ENCODE measurements at places on chromosomes 7 and 10. TPM values are rescaled to one million over a fixed set of nuclear protein-coding genes. Genes with fewer than 3 reads are reported as not detected.

- no peak overlapping the region for H3K27ac ChIP-seq
- no peaks in the 10 kb centered on the region for H3K36me3 ChIP-seq
- peaks cover 30% of the 10 kb centered on the region for H3K27me3 ChIP-seq
- no peak overlapping the region for H3K4me3 ChIP-seq
- no peak for DNase-seq
- H3K4me1 ChIP-seq = peaks cover 4% of the 10 kb centered on the region
These were observed 47.5 kb upstream of the ADGRA1 start for GRCh38 chr10:133040198-133040597.

GRCh38 chr10:74976565-74976964, 134.9 kb upstream of the SAMD8 start:
- H3K36me3 ChIP-seq = peaks cover 40% of the 10 kb centered on the region
- H3K4me1 ChIP-seq = peaks cover 44% of the 10 kb centered on the region
- DNase-seq = no peak
- H3K4me3 ChIP-seq = no peak overlapping the region
- H3K27ac ChIP-seq = no peak overlapping the region

DNA sequence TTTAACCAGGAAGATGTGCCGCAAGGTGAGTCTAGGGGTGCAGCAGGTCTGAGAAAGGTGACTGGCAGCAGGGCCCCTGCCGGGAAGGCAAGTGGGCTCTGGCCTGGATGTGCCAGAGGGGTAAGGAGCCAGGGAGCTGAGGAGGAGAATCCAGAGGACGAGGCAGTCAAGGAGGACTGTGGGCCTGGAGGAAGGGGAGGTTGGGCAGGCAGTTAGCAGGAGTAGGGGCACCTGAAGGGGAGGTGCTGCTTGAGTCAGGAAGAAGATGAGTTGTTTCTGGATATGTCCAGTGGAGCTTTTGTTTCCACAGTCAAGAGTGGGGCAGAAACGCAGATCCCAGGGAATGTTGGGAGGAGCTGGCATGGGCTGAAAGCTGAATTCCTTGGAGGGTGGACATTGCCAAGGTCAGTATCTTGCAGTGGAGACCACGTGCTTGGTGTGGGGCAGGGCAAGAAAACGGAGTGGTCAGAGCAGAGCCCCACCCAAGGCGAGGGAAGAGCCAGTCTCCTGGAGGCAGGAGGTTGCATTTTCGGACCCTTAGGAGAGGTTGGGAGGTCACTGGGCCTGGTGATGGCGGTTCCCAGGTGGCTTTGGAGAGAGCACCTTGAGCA, 34.0 kb downstream of the MINDY4 start:
- no peak overlapping the region for H3K4me3 ChIP-seq
- H3K36me3 ChIP-seq = peaks cover 22% of the 10 kb centered on the region
- no peaks in the 10 kb centered on the region for H3K27me3 ChIP-seq
- no peak overlapping the region for H3K27ac ChIP-seq
- H3K4me1 ChIP-seq = peaks cover 10% of the 10 kb centered on the region

Gene NKX2-3
- not detected for total RNA-seq

Gene ZNF727
- total RNA-seq = not detected
